SIG-M5 (cell line): ENCODE measurements at places on chromosomes 11 and 22.

DNA sequence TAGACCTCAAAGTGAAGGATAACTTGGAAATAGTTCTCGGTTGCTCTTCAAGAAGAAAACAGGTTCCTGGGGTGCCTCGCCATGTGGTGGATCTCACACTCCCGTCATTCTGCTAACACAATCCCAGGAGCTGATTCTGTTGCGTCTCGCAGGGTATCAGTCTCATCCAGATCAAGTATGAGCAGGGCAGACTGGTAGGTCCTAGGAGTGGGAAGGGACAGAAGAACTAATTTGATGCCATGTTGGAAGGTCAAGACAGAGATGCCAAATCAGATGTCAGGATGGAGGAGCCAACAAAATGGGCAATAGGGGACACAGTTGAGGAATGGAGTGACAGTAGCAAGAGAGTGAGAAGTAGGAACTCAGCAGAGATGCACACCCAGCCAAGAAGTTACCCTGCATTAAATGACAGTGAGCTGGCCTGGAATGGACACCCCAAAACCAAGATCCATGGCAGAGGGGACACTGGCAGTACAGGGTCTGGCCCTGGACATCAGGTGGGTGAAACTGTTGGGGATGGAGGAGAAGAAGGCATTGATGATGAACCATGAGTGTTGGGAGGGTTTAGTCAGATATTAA lies 76.2 kb downstream of the BDNF start:
- DNase-seq = no peak

GRCh38 chr11:10410844-10411200 lies 44.2 kb upstream of the AMPD3 start:
- no peak for DNase-seq

DNA sequence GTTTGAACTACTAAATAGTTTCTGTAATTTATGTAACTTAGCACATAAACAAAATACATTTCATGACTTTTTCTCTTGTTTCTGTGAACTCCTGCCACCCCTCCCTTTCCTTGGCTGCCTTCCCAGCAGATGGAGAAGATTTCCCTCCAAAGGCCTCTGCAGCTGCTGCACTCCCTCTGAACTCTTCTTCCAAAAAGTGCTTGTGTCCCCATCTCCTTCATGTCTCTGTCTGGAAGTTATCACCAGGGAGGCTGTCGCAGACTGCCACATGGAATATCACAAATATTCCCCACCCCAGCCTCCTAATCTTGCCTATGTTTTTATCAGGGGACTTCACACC lies 1068.3 kb downstream of the OPCML start:
- DNase-seq = no peak

DNA sequence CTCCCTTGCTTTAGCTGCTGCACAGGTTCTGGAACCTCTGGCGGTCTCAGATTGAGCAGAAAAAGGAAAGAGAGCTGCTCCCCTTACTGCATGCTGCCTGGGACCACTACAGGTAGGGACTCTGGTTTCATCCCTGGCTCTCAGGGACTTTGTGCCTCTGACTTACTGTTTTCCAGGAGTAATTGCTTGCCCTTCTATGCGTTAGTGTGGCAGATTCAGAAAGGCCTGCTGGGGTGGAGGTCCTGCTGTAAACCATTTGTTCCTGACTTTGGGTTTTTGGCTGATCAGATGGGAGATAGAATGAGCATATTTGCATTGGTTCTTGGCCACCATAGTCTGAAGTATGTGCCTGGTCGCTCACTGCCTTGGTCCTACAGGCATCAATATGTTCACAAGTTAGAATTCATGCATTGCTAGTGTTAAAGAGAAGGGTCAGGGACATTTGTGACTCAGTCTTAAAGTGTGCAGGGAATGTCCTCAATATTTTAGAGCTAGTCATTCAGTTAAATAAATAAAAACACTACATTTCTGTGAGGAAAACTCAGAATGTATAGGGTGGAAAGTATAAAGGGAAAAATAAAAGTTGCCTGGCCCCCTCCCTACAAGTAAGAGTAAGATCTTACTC lies 78.0 kb downstream of the PISD start:
- no peak for DNase-seq

GRCh38 chr22:29512031-29512430 lies 32.0 kb downstream of the NEFH start:
- DNase-seq = no peak

DNA sequence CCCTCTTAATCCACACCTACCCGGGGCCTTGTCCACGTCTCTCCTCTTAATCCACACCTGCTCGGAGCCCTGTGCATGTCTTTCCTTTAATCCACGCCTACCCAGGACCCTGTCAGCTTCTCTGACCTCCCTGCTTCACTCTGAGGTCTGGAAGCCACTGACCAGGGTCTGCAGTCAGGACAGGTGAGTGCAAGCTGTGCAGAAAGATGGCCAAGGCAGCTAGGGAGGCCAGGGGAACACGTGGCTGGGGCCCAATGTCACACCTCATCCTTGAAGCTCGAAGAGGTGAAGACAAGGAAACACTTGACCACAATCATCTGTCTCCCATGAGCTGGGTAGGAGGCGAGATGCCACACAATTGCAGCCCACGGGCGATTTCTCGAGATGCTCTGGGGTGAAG lies 1516.9 kb downstream of the BRD1 start:
- DNase-seq = no peak

- DNase-seq = no peak
These were observed 1402.6 kb downstream of the FAM181B start for GRCh38 chr11:81331088-81331487.

DNA sequence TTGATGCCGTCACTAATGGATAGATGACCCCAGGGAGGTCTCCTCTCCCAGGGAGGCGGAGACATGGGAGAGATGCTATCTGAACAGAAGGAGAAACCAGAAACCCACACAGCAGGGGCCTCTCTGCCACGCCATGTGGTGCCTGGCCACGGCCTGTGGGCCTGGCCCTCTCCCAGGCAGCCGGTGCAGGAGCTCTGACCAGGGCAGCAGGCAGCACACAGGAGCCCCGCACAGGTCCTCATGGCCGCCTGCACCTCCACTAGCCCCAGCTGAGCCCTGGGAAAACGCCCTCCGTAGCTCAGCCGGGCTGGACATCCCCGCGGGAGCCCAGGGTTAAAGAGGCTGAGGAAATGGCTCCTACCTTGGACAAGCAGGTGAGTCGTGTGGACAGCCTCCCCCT lies 19.8 kb downstream of the IGSF9B start:
- DNase-seq = no peak
